ENCODE measurements at places on chromosomes 6 and 20.

DNA sequence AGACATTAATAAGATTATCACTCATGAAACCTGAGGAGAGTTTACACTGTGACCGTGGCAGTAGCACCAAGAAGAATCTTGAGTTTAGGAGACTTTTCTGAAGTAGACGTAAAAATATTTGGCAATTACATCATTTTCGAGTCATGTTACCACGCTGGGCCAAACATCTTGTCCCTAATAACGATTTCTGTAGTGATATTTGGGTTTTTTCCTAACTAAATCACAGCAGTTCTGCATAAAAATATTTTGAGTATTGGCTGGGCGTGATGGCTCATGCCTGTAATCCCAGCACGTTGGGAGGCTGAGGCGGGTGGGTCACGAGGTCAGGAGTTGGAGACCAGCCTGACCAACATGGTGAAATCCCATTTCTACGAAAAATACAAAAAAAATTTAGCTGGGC, 262.4 kb downstream of the PHF3 start:
- DNase-seq, result no peak

DNA sequence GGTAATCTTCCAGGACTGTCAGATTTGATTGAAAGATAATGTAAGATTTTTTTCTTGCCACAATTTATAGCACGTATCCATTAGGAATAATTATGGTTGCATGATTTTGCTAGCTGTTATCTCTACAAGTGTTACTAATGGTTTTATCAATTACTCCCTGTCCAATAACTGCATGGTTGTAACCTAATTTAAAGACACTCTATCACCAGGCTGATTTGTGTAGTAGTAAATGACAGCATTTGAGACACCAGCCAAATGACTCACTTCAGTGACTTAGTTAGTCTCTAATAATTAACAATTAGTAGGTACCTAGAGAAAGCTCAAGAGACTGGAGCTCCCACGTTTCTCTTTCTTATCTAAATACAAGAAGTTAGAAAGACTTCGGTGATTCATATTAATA, 453.8 kb upstream of the POU3F2 start:
- DNase-seq, result no peak

DNA sequence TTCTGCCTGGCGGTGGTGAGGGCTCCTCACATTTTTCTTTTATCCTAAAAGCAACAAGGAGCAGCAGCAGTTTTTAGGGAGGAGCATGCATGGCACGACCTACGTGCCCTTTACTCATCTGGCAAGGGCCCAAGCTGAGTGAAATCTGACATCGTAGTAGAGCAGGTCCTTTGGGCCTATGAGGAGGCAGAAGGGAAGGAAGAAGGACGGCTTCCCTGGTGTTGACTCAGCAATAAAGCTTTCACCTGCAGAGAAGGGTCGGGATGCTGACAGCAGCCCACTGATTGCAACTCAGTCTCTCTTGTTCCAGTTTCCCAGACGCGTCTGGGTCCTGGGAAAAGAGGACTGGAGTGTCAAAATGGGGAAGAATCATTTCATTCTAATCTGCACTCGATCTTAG, 409.1 kb upstream of the AGPAT4 start:
- DNase-seq, result no peak

- no peak for DNase-seq
These were observed 280.4 kb downstream of the FOXC1 start for GRCh38 chr6:1890071-1890470.

GRCh38 chr6:97133067-97133466, 149.9 kb downstream of the MMS22L start:
- DNase-seq, result peak; percentile 15

GRCh38 chr6:110822249-110822648, 7.0 kb upstream of the CDK19 start:
- no peak for DNase-seq

GRCh38 chr6:31094389-31094881, 17.9 kb downstream of the C6orf15 start:
- no peak for DNase-seq

GRCh38 chr6:45541934-45542333, 164.2 kb upstream of the SUPT3H start:
- DNase-seq, result no peak

- no peak for DNase-seq
These were observed 465.8 kb downstream of the FRK start for GRCh38 chr6:115594891-115595290.

GRCh38 chr20:45487231-45487635, 17.7 kb downstream of the WFDC2 start:
- no peak for DNase-seq

GRCh38 chr6:107121266-107121665, 6.0 kb upstream of the BEND3 start:
- DNase-seq, result no peak

GRCh38 chr6:156940221-156940620, 163.0 kb downstream of the ARID1B start:
- no peak for DNase-seq

DNA sequence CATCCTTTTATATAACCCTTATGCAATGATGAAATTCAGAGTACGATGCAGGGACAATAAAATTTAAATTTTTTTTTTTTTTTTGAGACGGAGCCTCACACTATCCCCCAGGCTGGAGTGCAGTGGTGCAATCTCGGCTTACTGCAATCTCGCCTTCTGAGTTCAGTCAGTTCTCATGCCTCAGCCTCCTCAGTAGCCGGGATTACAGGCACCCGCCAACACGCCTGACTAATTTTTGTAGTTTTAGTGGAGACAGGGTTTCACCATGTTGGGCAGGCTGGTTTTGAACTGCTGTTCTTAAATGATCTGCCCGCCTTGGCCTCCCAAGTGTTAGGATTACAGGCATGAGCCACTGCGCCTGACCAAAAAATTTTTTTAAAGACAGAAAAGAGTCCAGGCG, 15.2 kb downstream of the MTO1 start:
- no peak for DNase-seq

DNA sequence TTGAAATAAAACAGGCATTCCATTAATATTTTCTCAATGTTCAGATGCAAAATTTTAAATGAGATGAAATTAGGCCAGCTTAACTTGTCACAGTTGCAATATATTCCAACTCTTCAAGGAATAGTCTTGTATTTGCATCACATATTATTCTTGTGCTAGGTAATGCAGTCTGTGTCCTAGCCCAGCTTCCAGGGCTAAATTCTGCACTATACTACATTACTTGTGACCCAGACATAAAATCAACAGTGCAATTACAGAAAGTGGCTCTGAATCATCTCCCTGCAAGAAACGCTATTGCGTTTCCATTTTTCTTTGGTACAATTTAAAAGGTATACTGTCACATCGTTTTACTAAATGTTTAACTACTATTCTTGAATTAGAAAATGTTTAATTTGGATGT, 399.2 kb downstream of the TENT5A start:
- DNase-seq, result no peak

DNA sequence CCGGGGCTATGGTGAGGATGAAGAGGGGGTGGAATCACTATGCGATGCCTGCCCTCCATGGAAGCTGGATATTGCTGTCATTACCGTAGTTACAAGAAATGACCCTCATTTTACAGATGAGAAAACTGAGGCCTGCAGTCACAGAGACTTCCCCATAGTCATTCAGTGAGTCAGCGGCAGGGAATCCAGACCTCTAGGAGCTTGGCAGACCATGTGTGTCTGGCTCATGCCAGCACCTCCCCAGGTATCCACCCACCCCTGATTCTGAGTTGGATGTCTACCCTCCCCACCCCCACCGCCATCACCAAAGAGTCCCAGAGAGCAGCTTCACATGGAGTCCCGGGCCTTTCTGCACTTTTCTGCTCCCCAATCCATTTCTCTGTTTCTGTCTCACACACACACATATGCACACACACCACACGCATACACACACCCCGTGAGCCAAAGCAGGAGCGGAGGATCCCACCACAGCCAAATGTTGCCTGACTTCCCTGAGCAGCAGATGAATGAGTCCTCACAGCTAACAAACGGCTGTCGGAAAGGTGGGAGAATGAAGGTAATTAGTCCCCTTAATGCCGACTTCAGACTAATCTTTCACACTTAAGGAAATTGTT, 24.8 kb downstream of the CDH22 start:
- DNase-seq, result no peak

GRCh38 chr6:108559884-108560462, 744 bp upstream of the FOXO3 start:
- peak; percentile 82 for DNase-seq

- no peak for DNase-seq
These were observed 76.1 kb downstream of the TBX18 start for GRCh38 chr6:84688141-84688873.

GRCh38 chr20:45924391-45925261, 9.9 kb upstream of the PCIF1 start:
- peak; percentile 73 for DNase-seq

DNA sequence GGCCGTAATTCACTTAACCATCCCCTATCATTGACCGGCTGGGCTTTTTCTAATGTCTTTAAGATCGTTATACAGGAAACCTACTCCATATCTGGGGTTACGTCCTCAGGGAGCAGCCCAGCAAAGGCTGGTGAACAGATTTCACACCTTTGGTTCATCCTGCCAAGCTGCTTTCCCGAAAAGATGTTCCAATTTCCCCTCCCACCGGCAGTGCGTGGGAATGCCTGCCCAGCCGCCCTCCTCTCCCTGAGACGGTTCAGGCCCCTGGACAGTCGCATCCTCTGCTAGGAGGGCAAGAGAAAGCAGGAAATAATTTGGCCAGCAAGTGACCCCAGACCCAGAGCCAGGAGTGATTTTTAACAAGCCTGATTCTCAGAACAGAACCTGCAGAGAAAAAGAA, 16.3 kb downstream of the SIRPA start:
- no peak for DNase-seq

GRCh38 chr6:54335871-54336270, 27.6 kb downstream of the TINAG start:
- no peak for DNase-seq

DNA sequence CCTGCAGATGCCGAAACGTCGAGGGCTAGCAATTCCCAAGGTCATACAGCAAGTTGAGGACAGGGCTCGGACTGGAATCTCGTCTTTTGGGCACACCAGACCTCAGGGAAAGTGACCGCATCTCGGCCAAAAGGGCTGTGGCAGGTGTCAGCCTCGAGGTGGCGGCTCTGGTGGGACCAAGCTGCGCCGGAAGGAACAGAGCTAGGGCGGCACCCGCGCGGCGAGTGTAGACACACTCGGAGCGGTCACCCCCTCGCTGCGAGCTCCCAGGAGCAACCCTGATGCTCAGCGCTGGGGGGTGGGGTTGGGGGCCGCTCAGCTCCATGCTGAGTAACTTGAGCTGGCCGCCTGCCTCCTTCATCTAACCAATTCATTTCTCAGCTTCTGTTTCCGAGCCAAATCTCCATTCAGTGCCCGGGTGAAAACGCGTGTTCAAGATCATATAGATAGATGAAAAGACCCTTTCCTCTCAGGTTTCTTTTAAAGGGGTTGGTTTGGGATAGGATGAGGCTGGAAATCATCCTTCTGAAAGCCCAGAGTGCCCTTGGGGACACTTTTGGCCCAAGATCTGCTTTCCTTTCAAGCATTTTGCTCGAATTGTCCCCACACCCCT, 2.2 kb upstream of the TUBB2B start:
- DNase-seq, result no peak

- DNase-seq, result no peak
These were observed 54.9 kb downstream of the TENT5A start for GRCh38 chr6:81697559-81697958.

DNA sequence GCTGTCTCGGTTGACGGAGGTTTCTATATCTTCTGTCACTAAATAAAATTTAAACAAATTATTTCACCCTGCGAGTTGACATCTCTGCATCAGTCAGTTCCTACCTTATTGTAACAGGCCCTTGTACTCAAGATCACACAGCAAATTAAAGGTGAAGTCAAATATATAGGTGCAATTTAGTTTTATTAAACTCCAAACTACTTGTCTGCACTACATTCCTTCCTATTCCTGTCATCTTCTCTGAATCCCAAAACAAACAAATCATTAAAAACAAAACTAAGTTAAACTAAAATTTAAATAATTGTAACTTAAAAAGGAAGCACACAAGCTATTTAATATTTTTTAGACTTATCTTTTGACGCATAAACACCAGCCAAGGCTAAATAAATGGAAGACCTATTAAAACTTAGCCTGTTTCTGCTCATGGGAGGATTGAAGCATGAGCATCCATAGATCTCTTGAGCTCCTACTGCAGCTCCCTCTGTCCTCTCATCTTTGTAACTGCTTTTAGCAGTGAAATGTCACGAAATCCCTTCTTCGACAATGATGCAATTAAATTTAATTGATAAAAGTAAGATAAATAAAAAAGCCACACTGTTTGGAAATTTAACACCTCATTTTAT, 1152.3 kb upstream of the GJE1 start:
- DNase-seq, result no peak

DNA sequence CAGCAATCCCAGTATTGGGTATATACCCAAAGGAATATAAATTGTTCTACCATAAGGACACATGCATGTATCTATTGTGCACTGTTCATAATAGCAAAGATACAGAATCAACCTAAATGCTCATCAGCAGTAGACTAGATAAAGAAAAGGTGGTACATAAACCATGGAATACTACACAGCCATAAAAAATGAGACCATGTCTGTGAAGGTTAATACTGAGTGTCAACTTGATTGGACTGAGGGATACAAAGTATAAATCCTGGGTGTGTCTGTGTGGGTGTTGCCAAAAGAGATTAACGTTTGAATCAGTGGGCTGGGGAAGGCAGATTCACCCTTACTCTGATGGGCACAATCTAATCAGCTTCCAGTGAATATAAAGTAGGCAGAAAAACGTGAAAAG, 86.9 kb downstream of the MAN1A1 start:
- no peak for DNase-seq

DNA sequence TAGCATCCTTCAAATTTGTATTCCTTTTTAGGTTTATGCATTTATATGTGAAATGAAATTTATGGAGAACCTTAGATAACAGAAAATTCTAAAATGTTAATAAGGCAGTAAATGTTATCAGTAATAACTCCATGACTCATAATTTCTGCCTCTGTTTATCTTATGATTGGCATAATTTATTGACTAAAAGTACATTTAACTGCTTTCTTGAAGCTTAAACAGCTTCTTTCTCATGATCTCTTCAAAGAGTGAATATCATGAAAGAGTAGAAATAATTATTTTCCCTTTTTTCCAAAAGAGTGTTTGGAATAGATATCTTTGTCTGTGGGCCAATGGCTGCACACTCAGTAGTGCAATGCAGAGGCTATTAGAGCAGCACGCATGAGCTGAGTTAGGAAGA, 91.3 kb downstream of the SHLD1 start:
- no peak for DNase-seq

- DNase-seq, result no peak
These were observed 72.9 kb upstream of the DTNBP1 start for GRCh38 chr6:15735567-15736265.

DNA sequence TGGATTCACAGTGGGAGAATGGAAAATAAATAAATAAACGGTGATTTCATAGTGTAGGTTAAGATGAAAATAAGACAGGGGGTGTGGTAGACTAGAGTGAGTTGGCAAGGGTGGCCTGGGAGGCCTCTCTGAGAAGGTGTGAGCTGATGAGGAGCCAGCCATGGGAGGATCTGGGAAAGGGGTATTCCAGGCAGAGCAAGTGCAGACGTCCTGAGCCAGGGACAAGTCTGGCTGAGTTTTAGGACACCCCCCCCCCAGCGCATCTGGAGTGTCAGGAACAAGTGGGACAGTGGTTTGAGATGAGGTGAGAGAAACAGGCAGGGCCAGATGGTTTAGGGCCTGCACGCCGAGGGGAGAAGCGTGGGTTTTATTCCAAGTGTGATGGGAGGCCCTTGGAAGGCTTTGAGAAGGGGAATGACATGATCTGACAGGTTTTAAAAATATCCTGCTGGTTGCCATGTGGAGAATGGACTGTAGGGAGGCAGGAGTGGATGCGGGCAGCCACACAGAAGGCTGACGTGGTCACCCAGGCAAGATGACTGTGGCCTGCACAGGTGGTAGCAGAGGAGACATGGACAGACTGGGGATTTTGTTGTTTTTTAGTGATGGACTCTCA, 21.1 kb upstream of the CCM2L start:
- DNase-seq, result no peak
